A549 treated with CpdA at 1 μM for 4 hours (cell line): ENCODE measurements at places on chromosomes 5 and 9. TPM values are rescaled to one million over a fixed set of nuclear protein-coding genes. Genes with fewer than 3 reads are reported as not detected.

The PDZD2 gene
- 0.03 to 0.09 TPM (median 0.07 TPM) in 5 replicates for total RNA-seq

The STING1 gene
- 0.81 to 1.2 TPM (median 1.1 TPM) in 5 replicates for total RNA-seq

The FKBP15 gene
- total RNA-seq: 16.9 to 19.9 TPM (median 17.9 TPM) in 5 replicates

The BTNL3 gene
- not detected in 5 replicates for total RNA-seq

The AGXT2 gene
- total RNA-seq: not detected in 5 replicates

The PCDHGB3 gene
- total RNA-seq: 0.15 to 0.35 TPM (median 0.20 TPM) in 5 replicates

The PAX5 gene
- total RNA-seq: 0.01 to 0.06 TPM (median 0.02 TPM) in 3 of 5 replicates, not detected in the others

The PCDHB6 gene
- total RNA-seq: 0.89 to 1.2 TPM (median 1.1 TPM) in 5 replicates

The PHAX gene
- 49.3 to 69.2 TPM (median 53.1 TPM) in 5 replicates for total RNA-seq

The FST gene
- 8.0 to 17.8 TPM (median 13.3 TPM) in 5 replicates for total RNA-seq

The TAF11L10 gene
- total RNA-seq: not detected in 5 replicates

The JAKMIP2 gene
- total RNA-seq: not detected in 5 replicates

The BHMT gene
- 0.13 TPM in 1 of 5 replicates, not detected in the others for total RNA-seq

The HNRNPAB gene
- 318 to 343 TPM (median 328 TPM) in 5 replicates for total RNA-seq

The CNTNAP3 gene
- total RNA-seq: 8.7 to 12.3 TPM (median 10.4 TPM) in 5 replicates

The SMIM3 gene
- total RNA-seq: 3.0 to 4.4 TPM (median 3.6 TPM) in 5 replicates

The TMOD1 gene
- total RNA-seq: 3.0 to 3.7 TPM (median 3.1 TPM) in 5 replicates

The MYOT gene
- not detected in 5 replicates for total RNA-seq

The SPINK6 gene
- 0.26 to 1.4 TPM (median 0.37 TPM) in 5 replicates for total RNA-seq

The C5orf46 gene
- not detected in 5 replicates for total RNA-seq

The RALGDS gene
- total RNA-seq: 21.0 to 27.1 TPM (median 24.4 TPM) in 5 replicates

The PTGS1 gene
- total RNA-seq: 0.82 to 1.5 TPM (median 1.2 TPM) in 5 replicates

The CEL gene
- 0.26 to 0.86 TPM (median 0.66 TPM) in 5 replicates for total RNA-seq

The SLC1A1 gene
- total RNA-seq: 1.3 to 1.7 TPM (median 1.5 TPM) in 5 replicates

The SPATA31A3 gene
- not detected in 5 replicates for total RNA-seq

The ALDH1B1 gene
- 53.2 to 61.7 TPM (median 55.1 TPM) in 5 replicates for total RNA-seq

The ALDOB gene
- total RNA-seq: not detected in 5 replicates

The SLC35D2 gene
- 15.3 to 20.5 TPM (median 19.4 TPM) in 5 replicates for total RNA-seq

The WDR70 gene
- 10.4 to 13.8 TPM (median 12.6 TPM) in 5 replicates for total RNA-seq

The LRRC70 gene
- 0.10 to 0.19 TPM (median 0.16 TPM) in 4 of 5 replicates, not detected in the other for total RNA-seq

The LCN2 gene
- total RNA-seq: 1.0 to 5.7 TPM (median 3.3 TPM) in 5 replicates

The ACER2 gene
- total RNA-seq: 1.9 to 2.7 TPM (median 2.6 TPM) in 5 replicates

The BICD2 gene
- 27.1 to 31.8 TPM (median 30.3 TPM) in 5 replicates for total RNA-seq

The NUTM2F gene
- total RNA-seq: not detected in 5 replicates

The EMB gene
- 4.6 to 7.5 TPM (median 5.6 TPM) in 5 replicates for total RNA-seq

The SPRY4 gene
- total RNA-seq: 5.6 to 7.1 TPM (median 6.6 TPM) in 5 replicates
